Stimulated activated effector memory CD8-positive, alpha-beta T cell treated with anti-CD3 and anti-CD28 coated beads, Interleukin-12 subunit alpha, Interleukin-12 subunit beta, amount 100 ng/mL, for 72 hours (primary cell): ENCODE measurements at places on chromosomes 1 and 21.

GRCh38 chr1:224767676-224768075, 151.6 kb downstream of the CNIH3 start:
- no peak for DNase-seq

- DNase-seq = no peak
These were observed 194.3 kb upstream of the CAMK1G start for GRCh38 chr1:209389258-209389657.

DNA sequence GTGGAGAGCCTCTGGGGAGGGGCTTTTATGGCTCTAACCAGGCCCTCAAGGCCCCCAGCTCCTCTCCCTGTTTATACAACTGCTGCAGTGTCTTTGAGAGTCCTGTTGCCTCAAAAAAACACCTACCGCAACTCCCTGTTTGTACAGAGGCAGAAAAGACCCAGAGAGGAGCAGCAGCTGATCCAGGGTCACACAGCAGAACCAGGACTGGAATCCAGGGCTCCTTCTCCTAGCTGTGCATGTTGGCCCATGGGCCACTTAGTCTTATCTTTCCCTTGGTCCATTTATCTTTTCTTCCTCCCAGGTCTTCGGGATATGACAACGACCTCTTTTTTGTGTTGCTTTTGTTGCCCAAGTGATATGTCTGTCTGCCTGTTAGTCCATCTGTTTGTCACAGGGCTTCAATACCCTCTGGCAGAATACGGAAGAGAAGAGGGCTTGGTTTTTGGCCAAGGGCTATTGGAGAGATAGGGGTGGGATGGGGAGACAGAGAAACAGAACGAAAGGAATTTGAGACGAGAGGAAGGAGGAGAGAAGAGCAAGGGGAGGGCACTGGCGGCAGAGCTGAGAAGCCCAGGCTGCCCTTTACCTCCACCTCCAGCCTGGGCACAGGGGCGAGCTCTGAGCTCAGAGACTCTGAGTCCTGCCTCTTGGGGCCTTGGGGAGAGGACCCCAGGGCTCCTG, 33.5 kb upstream of the WASF2 start:
- DNase-seq = no peak

DNA sequence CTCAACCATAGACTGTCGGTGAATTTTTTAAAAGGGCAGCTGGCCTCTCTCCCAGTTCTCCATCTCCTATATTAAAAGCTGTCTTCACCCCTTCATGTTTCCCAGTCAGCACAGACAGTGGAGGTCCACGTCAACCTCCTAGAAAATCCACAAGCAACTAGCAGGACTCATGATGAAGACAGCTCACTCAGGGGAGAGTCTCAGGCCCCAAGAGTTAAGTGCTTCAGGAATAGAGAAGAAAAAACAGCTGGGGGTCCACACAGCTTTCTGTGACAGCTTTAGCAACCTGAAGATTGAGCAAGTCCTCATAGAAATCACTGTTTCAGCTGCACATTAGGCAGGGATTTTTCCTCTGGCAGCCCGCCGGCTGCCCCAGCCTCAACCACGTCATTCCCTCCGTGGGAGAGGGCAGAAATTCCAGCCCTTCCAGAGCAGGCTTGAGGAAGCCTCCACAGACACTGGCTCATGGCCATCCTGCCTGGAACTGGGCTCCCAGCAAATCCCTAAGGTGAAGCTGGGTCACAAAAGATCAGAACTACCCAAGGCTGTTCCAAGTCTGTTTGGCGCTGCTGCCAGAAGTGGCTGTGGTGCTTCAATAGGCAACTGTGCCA, 15.2 kb downstream of the GPR161 start:
- no peak for DNase-seq

- DNase-seq = no peak
These were observed 16.1 kb downstream of the NOC2L start for GRCh38 chr1:942864-943533.

DNA sequence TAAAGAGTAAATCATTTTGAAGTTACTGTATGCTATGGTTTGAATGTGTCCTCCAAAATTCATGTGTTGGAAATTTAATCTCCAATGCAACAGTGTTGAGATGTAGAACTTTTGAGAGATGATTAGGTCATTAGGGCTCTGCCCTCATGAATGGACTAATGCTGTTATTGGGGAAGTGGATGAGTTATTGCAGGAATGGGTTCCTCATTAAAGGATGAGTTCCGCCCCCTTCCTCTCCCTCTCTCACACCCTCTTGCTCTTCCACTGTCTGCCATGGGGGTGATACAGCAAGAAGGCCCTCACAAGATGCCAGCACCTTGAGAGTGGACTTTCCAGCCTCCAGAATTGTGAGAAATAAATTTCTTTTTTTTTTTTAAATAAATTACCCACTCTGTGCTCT, 97.6 kb downstream of the ATP1A1 start:
- DNase-seq = no peak

GRCh38 chr1:183239220-183239742, 53.2 kb downstream of the LAMC2 start:
- DNase-seq = no peak

DNA sequence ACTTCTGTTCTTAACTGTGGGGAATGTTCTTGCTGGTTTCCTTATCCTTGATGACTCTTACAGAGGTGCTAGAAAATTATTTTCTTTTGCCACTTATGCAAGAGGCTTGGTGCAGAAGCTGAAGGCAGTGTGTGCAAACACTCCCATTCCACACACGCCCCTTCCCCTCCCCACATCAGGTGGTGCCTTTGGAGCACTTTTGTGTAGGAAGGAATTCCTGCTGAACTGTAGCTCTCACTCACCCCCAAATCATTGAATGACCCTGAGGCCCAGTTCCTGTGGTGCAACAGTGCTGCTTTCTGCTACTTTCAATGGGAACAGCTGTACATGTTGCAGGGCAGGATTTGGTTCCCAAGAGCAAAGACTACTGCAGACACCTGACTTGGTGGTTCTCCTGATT, 101.8 kb downstream of the CD247 start:
- DNase-seq = no peak

DNA sequence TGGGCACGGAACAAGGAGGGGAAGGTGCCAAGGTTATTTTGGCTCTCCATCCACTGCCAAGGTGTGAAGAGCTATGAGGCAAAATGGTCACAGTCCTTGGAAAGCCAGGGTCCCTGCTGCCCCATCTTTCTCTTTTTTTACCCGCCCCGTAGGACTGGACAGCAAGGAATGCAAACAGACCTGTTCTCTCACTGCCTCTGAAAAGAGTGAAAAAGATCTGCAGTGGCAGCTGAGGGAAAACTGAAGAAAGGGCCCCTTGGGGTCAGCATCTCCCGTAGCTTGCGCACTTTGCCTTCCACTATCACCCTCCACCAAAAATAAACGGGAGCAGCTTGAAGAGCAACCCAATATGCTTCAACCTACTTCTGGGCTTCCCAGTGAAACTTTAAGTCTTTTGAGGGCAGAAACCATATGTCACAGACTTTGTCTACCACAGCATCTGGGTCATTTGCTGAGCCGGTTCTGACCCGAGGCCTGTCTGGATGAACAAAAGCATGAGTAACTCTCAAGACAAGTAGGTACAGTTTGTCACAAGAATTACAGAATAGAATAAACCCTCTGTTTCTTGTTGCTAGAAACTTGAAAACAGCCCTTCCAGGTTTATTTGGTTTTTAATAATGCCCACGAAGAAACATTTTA, 9.4 kb upstream of the KIF14 start:
- DNase-seq = no peak

DNA sequence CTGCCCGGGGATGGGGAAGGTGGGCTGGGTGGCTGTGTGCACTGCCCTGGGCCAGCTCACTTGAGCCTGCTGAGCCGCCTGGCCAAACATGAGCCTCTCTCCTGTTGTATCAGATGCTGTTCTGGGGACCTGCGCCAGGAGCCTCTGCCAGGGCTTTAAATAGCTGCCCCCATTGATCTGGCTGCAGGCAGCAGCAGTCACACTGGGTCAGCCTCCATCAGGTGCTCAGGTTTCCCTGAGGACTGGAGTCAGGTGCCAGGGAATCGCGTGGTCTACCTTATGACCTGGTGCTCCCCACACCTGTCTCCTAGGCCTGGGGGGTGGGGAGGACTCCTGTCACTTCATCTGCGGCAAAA, 700 bp upstream of the CCDC28B start:
- no peak for DNase-seq

DNA sequence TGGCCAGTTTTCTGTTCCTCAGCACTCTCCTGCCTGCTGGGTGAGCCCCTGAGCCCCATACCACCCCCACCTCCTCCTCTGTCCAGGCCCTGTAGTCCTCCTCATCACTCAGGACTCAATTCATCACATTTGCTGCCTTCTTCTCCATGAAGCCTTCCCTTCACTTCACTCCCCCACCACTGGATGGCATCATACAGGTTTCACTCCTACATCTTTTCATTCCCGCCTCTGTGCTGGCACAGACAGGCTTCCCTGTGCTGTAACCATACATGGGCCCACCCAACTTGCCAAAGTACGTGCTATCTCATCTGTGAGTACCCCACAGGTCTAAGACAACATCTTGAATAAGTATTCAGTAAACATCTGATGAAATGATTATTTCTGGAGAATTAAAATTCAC, 56.9 kb downstream of the SLC45A1 start:
- DNase-seq = no peak

- DNase-seq = no peak
These were observed 132.3 kb downstream of the URB2 start for GRCh38 chr1:229758101-229759036.

DNA sequence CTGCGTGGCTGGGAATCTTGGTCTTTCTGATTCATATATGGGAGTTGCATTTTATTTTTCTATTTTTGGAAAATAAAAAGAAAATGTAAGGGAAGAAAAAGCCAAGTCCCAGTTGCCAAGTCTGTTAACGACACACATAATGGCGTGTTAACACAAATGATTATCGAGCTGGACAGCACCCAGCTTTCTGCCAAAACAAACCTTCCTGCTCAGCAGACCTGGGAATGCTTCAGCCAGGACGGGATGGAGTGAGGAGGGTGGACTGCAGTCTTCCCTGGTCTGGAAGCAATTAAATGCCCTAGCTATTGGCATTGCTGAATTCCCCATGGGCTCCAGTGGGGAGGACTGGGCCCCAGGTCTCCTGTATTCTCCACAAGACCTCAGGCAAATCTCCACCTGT, 184.2 kb upstream of the USP24 start:
- no peak for DNase-seq
